ELR (cell line): ENCODE measurements at places on chromosomes 1 and 21.
A peak's percentile ranks its signal among the peaks of the same experiment; 100 is the strongest.

- DNase-seq: no peak
Measured at GRCh38 chr1:241306125-241306790, 50.7 kb downstream of the RGS7 start.

DNA sequence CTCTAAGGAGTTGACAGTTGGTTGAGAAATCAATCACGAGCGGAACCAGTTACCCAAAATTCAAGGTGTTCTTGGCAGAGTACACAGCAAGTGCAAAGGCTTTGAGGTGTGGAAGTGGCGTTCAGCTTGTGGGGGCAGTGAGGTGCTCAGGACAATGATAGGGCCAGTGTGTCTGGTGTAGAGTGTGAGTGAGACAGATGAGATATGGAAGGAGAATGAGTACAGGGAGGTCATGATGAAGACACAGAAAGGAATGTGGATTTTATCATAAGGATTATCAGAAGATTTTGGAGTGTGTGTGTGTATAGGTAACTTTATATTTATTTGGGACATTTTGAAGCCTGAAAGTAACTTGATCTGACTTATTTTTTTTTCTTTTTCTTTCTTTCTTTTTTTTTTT, 40.9 kb downstream of the IFI44 start:
- peak; percentile 66 for DNase-seq

DNA sequence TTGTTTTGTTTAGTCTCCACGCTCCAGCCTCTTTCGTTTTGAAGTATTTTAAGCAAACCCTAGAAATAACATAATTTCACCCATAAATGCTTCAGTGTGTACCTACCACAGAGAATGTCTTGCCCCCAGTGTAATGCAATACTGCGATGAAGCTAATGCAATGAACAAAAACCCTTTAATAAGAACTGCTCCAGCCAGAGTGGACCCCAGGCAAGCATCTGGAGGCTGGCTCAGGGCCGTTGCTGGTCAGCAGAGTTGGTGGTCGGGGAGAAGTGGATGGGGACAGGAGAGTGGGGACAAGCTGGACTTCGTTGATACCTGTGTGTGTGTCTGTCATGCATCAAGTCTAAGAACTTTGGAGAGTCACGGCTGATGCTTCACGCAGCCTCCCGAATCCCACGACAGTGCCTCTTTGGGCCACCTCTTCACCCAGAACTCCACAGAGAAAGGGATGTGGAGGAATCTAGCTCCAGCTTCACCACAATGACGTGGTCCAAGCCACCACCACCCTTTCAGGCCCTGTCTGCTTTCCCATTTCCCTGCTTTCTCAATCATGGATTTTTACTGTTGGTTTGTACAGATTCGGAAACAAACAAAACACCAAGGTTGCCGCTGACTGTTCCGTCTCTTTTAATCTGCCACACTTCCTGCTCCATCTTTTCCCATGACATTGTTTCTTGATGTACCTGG, 108.6 kb upstream of the ERRFI1 start:
- peak; percentile 62 for DNase-seq

DNA sequence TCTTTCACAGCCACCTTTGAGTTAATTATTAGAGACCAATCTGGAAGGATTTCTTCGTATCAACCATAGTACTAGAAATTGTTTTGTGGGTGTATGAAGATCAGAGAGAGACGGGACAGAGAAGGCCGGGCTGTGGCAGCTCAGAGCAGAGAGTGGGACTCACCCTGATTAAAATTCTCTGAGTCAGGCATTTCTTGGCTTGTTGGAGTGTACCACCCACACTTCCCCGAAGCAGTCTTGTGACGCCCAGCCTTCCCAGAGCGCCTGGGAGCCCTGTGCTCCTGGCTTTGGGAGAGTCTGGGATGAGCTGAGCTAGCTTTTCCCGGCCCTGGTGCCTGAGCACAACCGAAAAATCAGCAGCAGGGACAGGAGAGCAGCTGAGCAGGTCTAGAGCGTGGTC, 19.4 kb downstream of the PLEKHM2 start:
- peak; percentile 82 for DNase-seq

DNA sequence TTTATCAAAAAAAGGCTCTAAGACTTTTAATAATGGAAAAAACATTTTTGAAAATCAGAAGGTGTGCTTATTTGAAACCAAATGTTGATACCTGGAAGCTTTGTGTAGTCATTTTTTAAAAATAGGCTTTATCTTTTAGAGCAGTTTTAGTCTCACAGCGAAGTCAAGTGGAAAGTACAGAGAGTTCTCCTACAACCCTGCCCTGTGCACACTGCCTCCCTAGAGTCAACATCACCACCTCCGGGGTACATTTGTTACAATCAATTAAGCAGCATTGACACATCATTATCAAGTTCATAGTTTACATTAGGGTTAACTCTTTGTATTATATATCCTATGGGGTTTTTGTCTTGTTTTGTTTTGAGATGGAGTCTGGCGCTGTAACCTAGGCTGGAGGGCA, 10.7 kb upstream of the ERO1B start:
- DNase-seq: no peak

DNA sequence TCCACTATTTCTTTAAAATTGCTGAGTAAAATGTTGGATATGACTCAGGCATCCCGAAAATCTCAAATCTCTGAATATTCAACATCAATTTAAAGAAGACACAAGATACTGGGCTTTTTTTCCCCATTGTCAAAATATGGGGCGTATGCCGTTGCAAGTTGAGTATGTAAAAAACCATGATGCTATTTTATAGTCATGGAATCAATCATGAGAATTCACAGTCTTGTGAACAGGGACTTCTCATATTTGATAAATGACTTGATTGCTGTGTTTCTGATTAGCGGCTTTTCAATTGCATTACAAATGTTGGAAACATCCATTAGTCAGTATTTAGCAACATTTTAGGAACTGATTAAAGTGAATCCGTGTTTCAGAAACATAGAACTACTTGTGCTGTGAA, 45.3 kb downstream of the SETD4 start:
- no peak for DNase-seq

GRCh38 chr1:158179301-158180041, 1.2 kb upstream of the CD1D start:
- no peak for DNase-seq

- no peak for DNase-seq
Measured at GRCh38 chr1:24152631-24153494, 9.9 kb upstream of the IL22RA1 start.

- no peak for DNase-seq
Measured at GRCh38 chr1:24369801-24370200, 43.8 kb downstream of the STPG1 start.

DNA sequence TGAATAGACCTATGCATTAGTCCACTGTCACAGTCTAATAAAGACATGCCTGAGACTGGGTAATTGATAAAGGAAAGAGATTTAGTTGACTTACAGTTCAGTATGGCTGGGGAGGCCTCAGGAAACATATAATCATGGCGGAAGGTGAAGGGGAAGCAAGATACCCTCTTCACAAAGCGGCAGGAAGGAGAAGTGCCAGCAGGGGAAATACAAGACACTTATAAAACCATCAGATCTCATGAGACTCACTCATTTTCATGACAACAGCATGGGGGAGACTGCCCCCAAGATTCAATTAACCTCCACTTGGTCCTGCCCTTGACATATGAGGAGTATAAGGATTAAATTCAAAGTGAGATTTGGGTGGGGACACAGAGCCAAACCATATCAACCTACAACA, 59.4 kb downstream of the CAPN9 start:
- no peak for DNase-seq

- no peak for DNase-seq
Measured at GRCh38 chr1:219539645-219540254, 73.2 kb downstream of the ZC3H11B start.

GRCh38 chr21:41170442-41170841, 2.5 kb downstream of the BACE2 start:
- peak; percentile 20 for DNase-seq

DNA sequence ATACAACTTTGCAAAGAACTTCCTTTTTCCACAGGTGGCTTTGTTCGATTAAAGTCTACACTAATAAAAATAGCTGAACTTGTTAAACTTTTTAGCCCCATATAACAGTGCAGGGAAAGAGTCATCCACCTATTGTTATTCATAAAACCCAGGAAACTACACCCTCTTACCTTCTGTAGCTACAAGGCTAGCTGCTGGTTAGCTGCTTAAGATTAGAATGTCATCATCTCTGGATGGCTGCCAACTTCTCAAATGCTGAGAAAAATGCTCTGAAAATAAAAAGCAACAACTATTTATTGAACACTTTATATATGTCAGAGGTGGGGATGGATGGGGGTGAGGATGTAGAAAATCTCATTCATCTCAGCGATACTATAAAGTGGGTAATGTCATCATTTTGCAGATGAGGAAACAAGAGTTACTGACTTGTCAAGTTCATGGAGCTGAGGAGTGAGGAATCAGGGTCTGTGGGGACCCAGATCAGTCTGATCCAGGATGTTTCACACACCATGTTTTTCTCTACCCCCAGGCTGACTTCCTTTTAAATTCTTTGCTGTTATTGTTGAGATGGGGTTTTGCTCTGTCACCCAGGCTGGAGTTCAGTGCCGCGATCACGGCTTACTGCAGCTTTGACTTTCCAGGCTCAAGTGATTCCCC, 17.1 kb downstream of the ATP5PF start:
- DNase-seq: peak; percentile 21

DNA sequence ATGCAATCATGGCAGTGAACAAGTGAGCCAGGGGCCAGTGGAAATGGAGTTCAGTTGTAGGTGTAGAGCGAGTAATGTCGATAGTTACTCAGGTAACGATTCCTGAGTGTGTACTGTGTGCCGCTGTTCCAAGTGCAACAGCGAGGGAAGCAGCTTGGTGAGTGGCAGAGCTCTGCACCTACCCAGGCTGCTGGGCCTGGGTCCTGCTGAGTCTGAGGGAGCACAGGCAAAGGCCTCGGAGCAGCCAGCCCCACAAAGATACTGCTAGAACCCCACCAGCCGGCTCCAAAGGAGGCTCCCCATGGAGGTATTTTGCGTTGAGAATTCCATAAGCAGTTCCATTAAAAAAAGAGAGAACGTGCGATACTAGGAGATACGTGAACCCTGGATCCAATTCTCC, 23.2 kb downstream of the PARP1 start:
- DNase-seq: no peak

DNA sequence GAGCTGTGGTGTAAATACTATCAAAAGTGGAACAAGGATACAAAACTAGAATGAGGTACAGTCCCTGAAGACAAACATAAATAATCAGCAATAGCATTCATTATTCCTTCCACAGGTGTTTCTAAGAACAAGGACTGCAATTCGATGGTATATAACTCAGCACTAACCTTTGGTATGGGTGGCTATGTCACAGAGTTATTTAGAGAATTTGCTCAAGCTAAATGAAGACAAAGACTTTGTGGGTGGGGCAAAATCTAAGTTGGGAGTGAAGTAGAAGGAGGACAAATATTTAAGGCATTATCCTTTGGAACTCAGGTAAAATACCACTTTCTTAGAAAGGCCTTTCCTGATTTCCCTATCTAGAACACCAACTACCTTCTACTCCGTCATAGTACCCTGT, 51.5 kb upstream of the CNN3 start:
- no peak for DNase-seq

GRCh38 chr1:150507912-150508864, at the start of gene ECM1:
ECM1 (plus strand) TSS chr1:150508109; CDS start chr1:150508210, 101 bp downstream.
- DNase-seq: peak; percentile 88

- DNase-seq: no peak
Measured at GRCh38 chr1:224640018-224640417, 23.9 kb downstream of the CNIH3 start.

DNA sequence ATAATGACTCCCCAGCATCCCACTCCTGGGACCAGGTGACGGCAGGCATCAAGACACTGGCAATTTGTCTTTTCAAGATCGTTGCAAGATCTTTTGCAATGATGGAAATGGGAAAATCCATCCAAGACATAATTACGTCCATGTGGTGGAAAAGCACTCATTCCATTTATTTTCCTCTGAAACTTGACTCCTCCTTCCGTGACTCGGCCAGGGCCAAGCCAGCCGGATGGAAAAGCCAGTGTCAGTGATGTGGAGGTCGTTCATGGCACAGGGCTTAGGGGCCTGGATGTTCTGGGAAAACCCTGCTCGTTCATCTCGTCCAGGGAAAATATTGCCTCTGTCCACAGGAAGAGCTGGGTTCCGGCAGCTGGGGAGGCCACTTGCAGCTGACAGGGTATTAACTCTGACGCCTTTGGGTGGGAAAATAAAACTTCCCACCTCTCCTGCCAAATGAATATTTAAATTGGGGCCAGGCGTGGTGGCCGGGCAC, 46.2 kb downstream of the C1orf198 start:
- DNase-seq: no peak

DNA sequence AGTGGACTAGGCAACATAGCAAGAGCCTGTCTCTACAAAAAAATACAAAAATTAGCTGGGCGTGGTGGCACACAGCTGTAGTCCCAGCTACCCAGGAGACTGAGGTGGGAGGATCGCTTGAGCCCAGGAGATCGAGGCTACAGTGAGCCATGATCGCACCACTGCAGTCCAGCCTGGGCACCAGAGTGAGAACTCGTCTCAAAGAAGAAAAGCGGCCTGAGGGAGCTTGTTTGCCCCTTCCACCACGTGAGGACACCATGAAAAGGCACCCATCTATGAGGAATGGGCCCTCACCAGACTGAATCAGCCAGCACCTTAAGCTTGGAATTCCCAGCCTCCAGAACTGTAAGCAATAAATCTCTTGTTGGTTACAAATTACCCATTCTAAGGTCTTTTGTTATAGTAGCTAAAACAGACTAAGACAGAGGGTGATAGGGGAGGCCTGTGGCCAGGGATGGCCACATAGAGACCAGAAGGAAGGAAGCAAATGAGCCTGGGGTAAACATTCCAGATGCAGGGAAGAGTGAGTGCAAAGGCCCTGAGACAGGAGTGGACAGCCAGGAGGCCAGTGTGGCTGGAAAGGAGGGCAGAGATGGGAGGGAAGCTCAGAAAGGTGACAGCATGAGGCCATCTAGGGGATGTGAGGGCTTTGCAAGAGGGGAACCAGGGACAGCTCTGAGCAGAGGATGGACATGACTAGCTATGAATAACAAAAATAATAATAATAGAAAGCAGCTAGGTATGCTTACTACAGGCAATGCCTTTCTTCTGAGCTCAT, 120.1 kb downstream of the MATN1 start:
- no peak for DNase-seq

- no peak for DNase-seq
Measured at GRCh38 chr1:204188959-204189639, 7.2 kb downstream of the KISS1 start.

GRCh38 chr1:44621841-44622286, 52.4 kb downstream of the TMEM53 start:
- peak; percentile 77 for DNase-seq

GRCh38 chr1:212432272-212432660, 454 bp upstream of the NENF start:
- peak; percentile 13 for DNase-seq

- DNase-seq: no peak
Measured at GRCh38 chr1:47521034-47521881, 83.4 kb downstream of the FOXD2 start.

DNA sequence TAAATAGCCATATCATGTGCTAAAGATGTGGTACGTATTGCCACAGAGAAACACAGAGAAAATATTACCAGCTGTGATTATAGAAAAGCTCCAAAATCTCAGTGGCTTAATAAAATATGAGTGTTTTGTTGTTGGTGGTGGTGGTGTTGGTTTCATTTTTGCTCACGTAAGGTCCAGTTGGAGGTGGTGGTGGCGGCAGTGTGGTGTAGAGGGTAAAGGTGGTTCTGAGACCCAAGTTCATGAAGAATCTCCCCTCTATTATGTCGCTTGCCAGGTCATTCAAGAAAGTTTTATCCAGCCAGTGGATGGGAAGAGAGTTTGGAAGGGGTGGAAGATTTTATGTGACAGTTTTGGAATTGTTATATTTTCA, 217.6 kb upstream of the SAMSN1 start:
- DNase-seq: no peak

GRCh38 chr1:113965703-113966412, 13.4 kb upstream of the OLFML3 start:
- no peak for DNase-seq
